ENCODE measurements at places on chromosomes 6 and 20. TPM values are rescaled to one million over a fixed set of nuclear protein-coding genes. Genes with fewer than 3 reads are reported as not detected.

DNA sequence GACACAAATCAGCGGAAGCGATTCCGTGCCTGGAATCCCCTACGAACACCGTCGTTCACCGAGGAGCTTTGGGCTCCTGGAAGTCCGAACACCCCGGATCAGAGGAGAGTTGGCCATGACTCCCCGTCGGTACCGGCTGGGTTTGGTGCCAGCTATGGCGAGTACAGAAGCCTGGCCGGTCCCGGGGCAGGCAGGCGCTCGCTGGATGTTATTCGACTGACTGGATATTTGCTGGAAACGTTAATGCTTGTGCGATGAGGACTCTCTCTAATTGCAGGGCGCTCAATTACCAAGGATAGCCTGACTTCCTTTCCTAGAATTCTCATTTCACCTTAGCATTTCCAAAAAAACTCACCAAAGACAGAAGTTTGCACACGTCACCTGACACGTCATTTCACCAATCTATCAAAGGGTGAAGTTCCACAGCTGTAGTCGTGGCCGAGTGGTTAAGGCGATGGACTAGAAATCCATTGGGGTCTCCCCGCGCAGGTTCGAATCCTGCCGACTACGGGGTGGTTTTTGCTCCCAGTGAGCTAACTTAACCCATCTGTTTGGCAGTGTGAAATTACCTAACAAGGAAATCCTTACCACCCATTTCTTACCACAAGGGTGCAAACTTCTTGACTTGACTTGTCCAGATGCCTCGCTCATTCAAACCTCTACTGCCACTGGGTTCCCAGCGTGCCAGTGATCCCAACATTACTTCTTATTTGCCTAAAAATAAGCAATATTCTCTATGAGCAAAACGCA is 22.7 kb upstream of the ZNF184 start:
- no peaks in the 10 kb centered on the region for H3K36me3 ChIP-seq
- no peaks in the 10 kb centered on the region for H3K4me1 ChIP-seq
- DNase-seq: peak; percentile 72
- H3K27me3 ChIP-seq: peaks cover 34% of the 10 kb centered on the region
- peak overlapping the region; percentile 52 for H3K4me3 ChIP-seq

OPN5 gene
- not detected for polyA plus RNA-seq

- peak; percentile 35 for DNase-seq
- H3K27me3 ChIP-seq: no peaks in the 10 kb centered on the region
- H3K4me1 ChIP-seq: no peaks in the 10 kb centered on the region
- H3K27ac ChIP-seq: no peak overlapping the region
- no peaks in the 10 kb centered on the region for H3K36me3 ChIP-seq
- peak overlapping the region; percentile 7 for H3K4me3 ChIP-seq
Observed at GRCh38 chr6:142300758-142301650, 803 bp upstream of the ADGRG6 start.

- no peak overlapping the region for H3K4me3 ChIP-seq
- H3K36me3 ChIP-seq: no peaks in the 10 kb centered on the region
- no peaks in the 10 kb centered on the region for H3K27me3 ChIP-seq
- no peak overlapping the region for H3K27ac ChIP-seq
- H3K4me1 ChIP-seq: no peaks in the 10 kb centered on the region
- no peak for DNase-seq
Observed at GRCh38 chr6:128172752-128173682, 272.2 kb upstream of the THEMIS start.

- no peaks in the 10 kb centered on the region for H3K36me3 ChIP-seq
- no peaks in the 10 kb centered on the region for H3K4me1 ChIP-seq
- H3K27me3 ChIP-seq: no peaks in the 10 kb centered on the region
- H3K27ac ChIP-seq: no peak overlapping the region
- no peak overlapping the region for H3K4me3 ChIP-seq
- no peak for DNase-seq
Observed at GRCh38 chr6:96702626-96703025, 134.7 kb downstream of the GPR63 start.

DNPH1 gene
- polyA plus RNA-seq: 373 TPM

LAMA5 gene
- polyA plus RNA-seq: 94.0 TPM

- H3K4me1 ChIP-seq: no peaks in the 10 kb centered on the region
- no peak overlapping the region for H3K4me3 ChIP-seq
- no peaks in the 10 kb centered on the region for H3K36me3 ChIP-seq
- DNase-seq: no peak
- H3K27me3 ChIP-seq: peaks cover 4% of the 10 kb centered on the region
- H3K27ac ChIP-seq: no peak overlapping the region
Observed at GRCh38 chr6:37700620-37700973, 2.9 kb upstream of the MDGA1 start.

MYMX gene
- polyA plus RNA-seq: 2.2 TPM

DNA sequence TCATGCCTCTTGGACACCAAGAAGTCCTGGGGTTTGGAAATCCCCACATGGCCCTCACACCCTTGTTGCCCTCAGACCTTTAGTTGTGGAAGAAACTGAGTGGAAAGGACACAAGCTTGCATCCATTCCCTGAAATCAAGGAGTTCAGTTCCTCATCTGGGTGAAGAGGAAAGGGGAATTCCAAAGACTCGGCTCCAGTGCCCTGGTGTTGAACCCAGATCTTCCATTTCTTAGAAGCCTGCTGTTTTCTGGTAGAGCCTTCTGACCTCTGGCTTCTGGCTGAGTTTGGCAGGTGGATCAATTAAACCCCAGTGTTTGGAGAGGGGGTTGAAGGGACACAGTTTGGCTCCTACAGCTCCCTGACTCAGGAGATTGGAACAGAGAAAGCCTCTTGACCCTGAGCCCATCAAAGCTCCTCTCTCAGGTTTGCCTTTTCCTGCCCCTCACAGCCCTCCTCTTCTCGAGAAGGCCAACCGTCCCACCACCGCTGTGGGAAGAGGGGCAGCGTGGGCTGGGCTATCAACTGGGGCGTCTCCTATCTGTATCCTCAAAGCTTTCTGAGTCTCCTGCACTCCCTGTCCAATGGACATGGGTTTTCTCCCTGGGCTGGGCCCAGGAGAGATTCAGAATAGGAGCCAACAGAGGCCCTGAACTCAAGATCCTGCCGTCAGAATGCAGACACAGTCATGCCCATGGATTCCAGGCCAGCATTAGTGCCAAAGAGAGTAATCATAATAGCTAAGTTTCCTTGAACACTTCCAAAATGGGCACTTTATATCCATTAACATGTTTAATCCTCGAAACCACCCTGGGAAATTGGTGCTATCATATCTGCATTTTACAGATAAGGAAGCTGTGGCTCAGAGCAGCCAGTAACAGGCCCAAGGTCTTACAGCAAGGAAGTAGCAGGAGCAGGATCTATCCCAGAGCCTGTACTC is 146.2 kb downstream of the VEGFA start:
- peak overlapping the region; percentile 64 for H3K27ac ChIP-seq
- H3K4me1 ChIP-seq: peaks cover 50% of the 10 kb centered on the region
- no peak overlapping the region for H3K4me3 ChIP-seq
- DNase-seq: no peak
